Activated naive CD4-positive, alpha-beta T cell treated with anti-CD3 and anti-CD28 coated beads for 36 hours (primary cell): ENCODE measurements at places on chromosomes 2 and 18. TPM values are rescaled to one million over a fixed set of nuclear protein-coding genes. Genes with fewer than 3 reads are reported as not detected.

- DNase-seq = no peak
Measured at GRCh38 chr2:73418343-73418742, 32.7 kb downstream of the ALMS1 start.

Gene POTEI
- total RNA-seq = not detected

DNA sequence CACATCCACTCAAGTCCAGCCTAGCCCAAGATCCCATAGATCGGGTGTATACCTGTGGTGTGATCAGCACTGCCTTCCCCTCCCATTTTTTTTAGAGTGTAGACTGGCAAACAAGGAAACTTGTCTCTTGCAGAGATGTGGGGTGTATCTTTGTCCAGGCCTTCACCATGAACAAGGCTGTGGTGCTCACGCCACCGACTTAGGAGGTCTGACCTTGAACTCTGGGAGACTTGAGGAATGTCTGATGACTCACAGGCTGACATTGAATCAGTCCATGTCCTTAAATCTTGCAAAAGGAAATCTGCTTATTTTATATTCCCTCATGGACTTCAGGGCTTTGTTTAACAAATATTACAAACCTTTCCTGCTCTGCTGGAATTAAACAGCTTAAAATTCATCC is 4.5 kb upstream of the CTIF start:
- no peak for DNase-seq

- no peak for DNase-seq
Measured at GRCh38 chr2:602571-603359, 74.4 kb downstream of the TMEM18 start.

- no peak for DNase-seq
Measured at GRCh38 chr18:30971338-30971956, 71.1 kb downstream of the DSC3 start.

DNA sequence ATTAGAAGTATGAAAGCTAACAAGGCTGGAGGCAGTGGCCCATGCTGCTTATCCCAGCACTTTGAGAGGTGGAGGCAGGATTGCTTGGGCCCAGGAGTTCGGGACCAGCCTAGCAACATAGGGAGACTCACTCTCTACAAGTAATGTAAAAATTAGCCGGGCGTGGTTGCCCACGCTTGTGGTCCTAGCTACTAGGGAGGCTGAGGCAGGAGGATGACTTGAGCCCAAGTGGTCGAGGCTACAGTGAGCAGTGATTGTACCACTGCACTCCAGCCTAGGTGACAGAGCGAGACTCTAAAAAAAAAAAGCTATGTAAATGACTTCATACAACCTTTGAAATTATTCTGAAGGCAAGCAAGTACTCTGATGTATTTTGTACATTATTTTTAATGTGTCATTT is 1.5 kb downstream of the RMDN2 start:
- no peak for DNase-seq

Gene PFN4
- total RNA-seq = 0.32 TPM

DNA sequence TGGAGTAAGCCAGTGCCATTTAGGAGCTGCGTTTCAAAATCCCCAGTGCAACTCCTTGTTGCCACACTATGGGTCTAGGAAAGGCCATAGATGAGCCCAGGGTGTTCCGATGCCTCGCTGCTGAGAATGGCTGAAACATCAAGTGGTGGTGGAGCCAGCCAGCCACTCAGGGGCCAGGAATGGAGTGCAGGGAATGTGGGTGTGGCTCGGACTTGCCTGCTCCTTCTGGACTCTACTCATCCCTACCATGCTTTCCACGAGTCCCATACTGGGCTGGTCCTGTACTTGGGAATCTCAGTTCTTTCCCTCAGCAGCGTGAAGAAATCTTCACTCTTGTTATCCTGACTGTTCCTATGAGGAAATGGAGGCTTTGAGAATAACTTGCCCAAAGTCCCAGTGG is 143.5 kb downstream of the INSIG2 start:
- DNase-seq = no peak

GRCh38 chr18:58716060-58716756 is 44.9 kb downstream of the MALT1 start:
- DNase-seq = no peak

DNA sequence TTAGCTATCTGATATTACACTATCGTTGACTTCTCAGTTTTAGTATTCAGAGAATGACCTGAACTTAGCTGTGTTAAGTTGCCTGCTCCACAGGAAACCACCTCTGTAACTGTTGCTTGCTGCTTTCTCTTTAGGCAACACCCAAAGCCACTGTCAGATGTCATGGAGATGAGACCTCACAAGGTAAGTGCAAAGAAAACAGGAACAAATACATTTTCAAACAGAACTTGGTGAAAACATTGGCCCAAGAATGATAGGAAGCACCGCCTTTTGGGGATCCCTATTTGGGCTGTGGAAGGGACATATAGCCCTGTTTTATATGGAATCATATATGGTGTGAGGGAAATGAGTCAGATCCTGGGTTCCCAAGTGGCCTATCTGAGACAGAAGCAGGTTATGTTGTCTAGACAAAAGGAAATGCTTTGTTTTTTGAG is 143.4 kb downstream of the UBE2E3 start:
- peak; percentile 65 for DNase-seq

DNA sequence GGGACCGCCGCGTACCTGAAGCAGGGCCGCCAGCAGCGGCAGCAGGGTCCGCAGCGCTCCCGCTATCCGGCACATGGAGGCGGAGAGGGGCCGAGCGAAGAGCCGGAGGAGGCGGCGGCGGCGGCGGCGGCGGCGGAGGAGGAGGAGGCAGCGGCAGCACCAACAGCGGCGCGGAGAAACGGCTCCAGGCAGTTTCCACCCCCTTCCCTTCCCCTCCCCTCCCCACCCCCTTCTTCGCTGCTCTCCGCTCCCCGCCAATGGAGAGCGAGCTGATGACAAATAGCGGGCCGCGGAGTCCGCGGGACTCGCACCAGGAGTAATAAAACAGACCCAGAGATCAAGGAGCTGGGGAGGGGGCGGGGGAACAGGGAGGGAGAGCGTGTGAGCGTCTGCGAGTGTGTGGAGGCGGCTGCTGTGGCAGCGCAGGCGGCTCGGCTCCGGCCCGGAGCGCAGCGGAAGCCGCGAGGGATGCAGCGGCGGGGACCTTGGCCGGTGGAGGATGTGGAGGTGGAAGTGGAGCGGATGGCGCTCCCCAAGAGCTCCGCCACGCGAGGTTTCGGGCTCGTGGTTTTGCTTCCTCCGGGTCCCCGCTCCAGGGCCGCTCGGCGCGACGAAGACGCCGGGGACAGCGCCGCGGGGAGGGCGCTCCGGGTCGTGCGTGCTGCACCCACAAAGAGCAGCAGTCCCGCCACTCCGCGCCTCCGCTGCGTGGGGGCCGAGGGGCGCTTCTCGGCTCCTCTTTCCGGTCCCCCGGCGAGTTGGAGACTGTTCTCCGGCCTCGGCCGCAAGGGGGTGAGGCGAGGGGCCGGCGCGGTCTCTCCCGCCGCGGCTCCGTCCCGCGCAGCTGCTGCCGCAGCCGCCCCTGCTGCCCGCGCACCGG is at the start of gene CDH2:
TSS of gene CDH2 (minus strand) at position 183 of the 880 bp plus-strand sequence. CDS start at position 75, 108 bp downstream.
- DNase-seq = peak; percentile 20

- DNase-seq = no peak
Measured at GRCh38 chr2:187679454-187679853, 125.2 kb upstream of the TFPI start.

Gene OTOF
- total RNA-seq = 0.52 TPM

DNA sequence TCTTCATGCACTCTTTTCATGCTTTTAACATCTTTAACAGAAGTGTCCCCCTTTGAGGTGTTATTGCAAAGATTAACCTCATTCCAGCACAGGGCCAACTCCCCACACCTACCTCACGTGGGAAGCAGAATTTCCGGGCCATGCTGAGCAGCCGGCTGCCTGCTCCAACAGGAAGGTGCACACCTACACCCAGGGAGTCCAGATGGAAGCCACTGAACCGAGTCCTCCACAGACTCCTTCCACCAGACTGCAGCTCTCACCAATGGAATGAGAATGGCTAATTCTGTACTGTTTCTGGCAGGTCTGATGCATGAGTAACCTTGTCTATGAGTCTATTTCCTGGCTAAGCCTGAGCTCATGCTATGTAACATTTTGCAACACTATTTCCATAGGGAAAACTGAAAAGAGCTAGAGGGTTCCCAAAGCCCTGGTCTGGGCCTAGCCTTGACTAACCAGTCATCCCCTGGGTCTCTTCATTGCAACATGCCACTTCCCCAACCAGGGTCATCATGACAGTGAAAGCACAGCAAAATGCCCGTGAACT is 11.0 kb downstream of the ERFE start:
- no peak for DNase-seq

Gene DPP4
- 11.9 TPM for total RNA-seq

Gene POTEF
- not detected for total RNA-seq

GRCh38 chr2:58156780-58157179 is 84.3 kb downstream of the FANCL start:
- DNase-seq = no peak

DNA sequence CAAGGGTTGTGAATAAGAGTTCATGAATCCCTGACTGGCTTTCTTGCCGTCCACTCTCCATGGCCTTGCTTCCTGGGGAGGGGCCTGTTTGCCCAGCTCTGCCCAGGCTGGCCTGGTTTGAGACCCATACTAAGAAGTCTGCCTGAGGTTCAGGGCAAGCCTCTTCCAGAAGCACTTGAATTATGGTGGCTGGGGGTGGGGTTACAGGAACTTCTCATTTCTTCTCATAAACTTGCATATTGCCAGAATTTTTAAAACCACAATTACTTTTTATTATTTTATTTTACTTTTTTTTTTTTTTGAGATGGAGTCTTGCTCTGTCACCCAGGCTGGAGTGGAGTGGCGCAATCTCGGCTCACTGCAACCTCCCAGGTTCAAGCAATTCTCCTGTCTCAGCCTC is 42.0 kb downstream of the GORASP2 start:
- DNase-seq = no peak

DNA sequence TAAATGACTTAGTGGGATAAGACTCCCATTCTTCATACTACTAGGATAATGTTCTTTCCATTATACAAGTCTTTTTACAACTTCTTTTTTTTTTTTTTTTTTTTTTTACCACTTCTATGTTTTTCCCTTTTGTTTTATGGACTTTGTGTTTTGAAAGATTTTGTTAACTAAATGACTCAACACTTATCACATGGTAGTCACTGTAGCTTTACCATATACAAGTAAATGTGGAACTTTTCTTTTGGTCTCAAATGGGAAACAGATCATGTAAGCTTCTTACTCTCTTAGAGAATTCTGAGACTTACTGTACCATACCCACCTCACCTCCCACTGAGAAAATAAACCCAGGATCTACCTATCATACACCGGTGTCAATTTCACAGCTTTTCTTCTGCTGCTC is 590.3 kb upstream of the CDH2 start:
- no peak for DNase-seq

DNA sequence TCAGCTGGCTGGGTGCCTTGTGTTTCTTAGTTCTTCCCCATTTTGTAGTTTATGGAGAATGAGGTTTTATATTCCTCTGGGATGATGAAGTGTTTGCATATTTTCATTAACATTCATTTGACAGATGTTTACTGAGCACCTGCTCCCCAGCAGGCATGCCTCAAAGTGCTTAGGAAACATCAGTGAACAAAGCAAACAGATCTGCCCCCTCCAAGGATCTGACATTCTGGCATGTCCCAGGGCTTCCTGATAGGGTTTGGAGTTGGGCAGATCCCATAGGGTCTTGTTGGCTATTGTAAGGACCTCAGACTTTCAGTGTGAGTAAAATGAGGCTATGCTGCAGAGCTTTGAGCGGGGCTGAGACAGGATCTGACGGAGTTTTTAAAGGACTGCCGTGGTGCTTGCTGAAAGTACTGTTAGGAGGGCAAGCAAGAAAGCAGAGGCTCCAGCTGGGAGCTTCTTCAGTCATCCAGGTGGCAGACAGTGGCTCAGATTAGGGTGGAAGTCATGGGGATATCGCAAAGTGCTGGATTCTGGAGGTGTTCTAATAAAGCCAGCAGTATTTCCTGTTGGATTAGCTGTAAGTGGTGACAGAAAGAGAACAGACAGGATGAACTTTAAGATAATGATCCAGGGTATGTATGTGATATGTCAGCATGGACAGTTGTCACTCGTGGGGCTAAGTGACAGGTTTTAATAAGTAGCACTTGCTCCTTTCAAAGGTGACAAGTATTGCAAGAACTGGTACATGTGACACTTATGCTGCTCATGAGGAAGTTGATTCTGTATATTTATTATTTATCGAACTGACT is 11.3 kb upstream of the IAH1 start:
- DNase-seq = no peak

Gene HNMT
- total RNA-seq = not detected

- DNase-seq = no peak
Measured at GRCh38 chr2:204647626-204648025, 102.4 kb downstream of the PARD3B start.

DNA sequence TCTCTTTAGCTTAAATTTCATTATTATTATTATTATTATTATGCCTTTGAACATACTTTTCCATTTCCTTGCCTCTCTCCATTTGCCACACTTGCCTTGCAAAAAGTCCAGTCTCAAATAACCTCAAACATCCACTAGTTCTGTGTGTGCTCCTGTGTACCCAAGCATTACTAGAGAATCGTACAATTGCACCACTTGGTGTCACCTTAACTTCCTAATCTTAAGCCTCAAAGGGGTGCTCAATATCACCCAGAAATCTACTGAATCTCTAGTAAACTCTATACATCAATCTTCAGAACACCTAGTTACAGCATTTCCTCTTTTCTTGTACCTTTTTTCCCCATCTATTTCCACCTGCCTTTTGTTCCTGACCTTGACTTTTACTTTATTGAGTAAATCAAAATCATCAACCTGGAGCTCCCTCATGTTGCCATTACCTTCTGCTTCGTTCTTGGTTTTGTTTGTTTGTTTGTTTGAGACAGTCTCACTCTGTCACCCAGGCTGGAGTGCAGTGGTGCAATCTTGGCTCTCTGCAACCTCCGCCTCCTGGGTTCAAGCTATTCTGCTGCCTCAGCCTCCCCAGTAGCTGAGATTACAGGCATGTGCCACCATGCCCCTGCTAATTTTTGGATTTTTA is 12.5 kb upstream of the SOS1 start:
- no peak for DNase-seq

GRCh38 chr2:176206136-176206535 is 17.7 kb downstream of the HOXD1 start:
- no peak for DNase-seq

Gene UPP2
- total RNA-seq = not detected

Gene ANKRD29
- not detected for total RNA-seq

GRCh38 chr2:127575185-127575765 is 39.8 kb downstream of the MYO7B start:
- DNase-seq = no peak

DNA sequence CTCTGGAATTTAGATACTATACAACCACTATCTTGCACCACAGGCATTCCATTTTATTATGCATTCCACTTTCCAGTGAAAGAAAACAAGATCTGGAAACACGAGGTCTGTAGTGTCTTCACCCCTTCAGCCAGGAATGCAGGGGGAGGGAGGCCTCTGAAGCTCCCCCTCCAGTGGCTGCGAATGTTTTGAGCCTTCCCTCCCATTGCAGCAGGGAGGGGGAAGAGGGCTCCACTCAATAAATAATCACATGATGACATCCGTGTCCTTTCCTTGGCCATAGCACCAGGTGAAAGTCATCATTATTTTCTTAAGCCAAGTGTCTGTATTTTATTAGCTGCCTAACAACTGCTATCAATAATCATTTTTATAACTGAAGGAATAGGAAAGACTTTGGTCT is 38.6 kb downstream of the ALPK2 start:
- DNase-seq = no peak

Gene TTC39C
- 39.9 TPM for total RNA-seq
